Prostate gland (tissue), 2 donors: ENCODE measurements at places on chromosomes 7 and 10.
A peak's percentile ranks its signal among the peaks of the same experiment; 100 is the strongest.

- no peak for DNase-seq
These were observed 25.4 kb upstream of the MRC1 start for GRCh38 chr10:17783751-17784150.

- no peak for DNase-seq
These were observed 672.9 kb downstream of the MAGI2 start for GRCh38 chr7:78780560-78780959.

DNA sequence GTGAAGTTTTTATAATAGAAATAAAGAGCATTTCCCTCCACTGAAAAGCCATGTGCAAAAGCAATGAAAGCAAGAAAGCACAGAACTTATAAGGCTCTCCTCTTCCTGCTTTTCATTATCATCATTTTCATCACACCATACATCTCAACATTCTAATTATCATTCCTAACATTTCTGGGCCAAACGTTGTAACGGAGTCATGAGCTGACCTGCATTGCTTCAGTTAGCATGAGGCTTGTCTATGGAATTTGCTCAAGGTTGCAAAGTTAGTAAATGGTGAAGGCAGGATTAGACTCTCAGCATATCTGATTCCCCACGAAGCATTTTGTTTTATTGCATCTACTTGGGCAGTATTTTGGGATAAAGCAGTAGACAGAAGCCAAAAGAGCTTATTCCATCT lies 11.4 kb downstream of the SCIN start:
- no peak for DNase-seq

- peak; percentile 24 for DNase-seq
These were observed 623 bp downstream of the TYSND1 start for GRCh38 chr10:70145666-70146488.

- no peak for DNase-seq
These were observed 75.0 kb downstream of the LANCL2 start for GRCh38 chr7:55440040-55440690.

DNA sequence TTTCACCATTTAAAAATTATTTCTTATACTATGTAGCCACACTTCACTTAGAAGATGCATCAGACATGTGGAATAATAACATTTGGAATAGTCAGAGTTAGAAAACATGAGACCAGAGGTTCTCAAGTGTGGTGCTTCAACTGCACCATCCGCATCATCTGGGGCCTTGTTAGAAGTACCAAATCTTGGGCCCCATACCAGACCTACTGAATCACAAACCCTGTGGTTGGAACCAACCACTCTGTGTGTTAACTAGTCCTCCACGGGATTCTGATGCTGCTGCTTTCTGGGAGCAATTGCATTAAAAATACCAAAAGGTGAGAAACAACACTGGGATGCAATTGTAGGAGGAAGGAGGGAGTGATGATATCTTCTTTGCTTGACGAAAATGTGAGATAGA lies 125.2 kb downstream of the GNAT3 start:
- DNase-seq: no peak

DNA sequence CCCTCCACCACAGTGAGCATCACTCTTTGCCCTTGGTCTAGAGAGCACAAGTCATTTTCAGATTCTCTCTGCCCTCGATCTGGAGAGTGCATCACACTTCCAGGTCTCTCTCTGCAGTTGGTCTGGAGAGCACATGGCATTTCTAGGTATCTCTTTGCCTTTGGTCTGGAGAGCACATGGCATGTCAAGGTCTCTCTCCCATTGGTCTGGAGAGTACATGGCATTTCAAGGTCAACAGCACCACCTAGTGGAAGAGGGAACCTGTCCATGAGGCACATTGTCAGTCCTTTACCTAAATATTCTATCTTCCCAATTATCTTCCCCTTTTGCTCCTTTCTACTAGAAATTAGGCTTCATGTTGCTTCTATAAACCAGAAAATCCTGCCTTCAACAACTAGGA lies 1139.4 kb downstream of the XPNPEP1 start:
- DNase-seq: peak; percentile 14

DNA sequence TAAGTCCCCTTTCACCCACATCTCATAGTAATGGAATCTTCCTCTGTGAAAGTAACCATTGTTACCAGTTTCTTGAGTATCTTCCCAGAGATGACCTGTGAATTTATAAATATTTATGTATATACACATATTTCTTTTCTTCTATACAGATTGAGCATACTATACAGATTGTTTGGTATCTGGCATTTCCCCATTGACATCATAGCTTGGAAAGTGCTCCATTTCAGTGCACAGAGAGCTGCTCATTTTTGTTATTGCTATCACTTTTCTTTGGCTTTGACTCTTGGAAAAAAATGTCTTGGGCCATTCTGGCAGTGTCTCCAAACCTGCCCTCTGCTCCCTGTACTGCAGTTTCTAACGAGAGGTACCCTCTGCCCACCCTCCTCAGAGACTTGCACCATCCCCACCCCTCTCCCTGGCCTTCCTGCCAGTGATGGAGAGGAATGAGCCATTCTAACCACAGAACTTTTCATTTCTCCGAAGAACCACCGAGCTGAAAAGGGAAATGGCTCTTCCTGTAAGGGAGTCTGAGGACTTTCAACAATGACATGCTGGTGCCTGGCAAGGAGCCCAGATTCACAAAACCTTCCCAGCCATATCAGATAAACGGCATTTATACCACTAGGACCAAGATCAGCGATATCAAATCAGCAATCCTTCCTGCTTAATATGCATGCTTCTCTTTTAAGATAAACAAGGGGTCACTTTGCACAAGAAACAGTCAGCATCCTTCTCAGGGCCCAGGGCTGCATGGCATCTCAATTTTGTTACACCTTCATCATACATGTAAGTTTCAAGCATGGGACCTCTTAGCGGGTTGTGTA lies 19.7 kb upstream of the CCSER2 start:
- peak; percentile 44 for DNase-seq

- DNase-seq: no peak
These were observed 129.3 kb upstream of the ACBD5 start for GRCh38 chr10:27369880-27370279.

DNA sequence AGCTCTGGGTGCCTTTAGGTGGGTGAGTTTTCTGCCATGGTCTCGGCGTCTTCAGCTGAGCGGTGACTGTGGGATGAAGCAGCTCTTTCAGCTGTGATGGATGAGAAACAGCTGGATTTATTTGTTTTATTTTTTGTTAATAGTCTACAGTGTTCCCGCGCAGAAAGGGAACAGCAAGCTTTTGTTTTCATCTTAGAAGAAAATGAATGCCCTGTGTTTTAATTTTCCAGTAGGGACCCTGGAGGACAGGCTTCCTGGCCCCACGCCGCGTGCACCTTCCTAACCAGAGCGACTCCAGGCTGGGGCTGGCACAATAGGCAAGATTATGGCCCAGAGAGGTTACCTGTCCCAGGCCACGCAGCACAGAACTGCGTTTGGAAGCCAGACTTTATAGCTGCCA lies 57.6 kb downstream of the GTF2IRD1 start:
- no peak for DNase-seq

GRCh38 chr7:154744256-154744860 lies 258.6 kb downstream of the PAXIP1 start:
- no peak for DNase-seq

- DNase-seq: no peak
These were observed 19.9 kb downstream of the SCRN1 start for GRCh38 chr7:29969738-29970137.

DNA sequence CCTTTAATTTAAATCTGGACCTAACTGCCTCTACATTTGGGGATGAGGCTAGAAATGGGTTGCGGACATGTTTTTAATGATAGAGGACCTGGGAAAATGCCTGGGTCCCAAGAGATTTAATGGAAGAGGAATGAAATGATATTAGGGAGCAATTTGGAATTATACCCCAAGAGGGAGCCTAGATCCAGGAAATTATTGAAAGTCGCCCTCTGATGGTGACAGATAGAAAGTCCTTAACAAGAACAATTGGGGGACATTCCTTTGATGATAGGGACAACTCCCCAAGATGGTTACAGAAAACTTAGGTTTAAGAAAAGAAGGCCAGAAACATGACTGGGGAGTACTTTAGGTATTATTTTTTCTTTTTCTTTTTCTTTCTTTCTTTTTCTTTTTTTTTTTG lies 9.5 kb upstream of the TSGA13 start:
- DNase-seq: no peak

DNA sequence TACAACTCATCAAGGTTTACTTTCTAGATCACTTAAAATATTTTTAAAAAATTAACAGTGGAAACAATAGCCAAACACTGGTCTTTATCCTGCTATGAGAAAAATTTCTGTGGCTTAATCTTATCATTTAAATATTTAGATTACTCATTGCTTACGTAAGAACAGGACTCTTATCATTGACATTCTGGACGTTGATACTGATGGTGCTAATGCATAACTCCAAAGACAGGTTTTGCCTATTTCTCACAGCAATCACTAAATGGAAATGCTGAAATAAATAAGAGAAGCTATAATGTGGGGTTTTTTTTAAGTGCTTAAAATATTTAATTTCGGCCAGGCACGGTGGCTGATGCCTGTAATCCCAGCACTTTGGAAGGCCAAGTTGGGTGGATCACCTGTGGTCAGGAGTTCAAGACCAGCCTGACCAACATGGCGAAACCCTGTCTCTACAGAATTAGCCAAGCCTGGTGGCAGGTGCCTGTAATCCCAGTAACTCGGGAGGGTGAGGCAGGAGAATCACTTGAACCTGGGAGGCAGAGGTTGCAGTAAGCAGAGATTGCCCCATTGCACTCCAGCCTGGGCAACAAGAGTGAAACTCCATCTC lies 195.0 kb downstream of the HGF start:
- no peak for DNase-seq

DNA sequence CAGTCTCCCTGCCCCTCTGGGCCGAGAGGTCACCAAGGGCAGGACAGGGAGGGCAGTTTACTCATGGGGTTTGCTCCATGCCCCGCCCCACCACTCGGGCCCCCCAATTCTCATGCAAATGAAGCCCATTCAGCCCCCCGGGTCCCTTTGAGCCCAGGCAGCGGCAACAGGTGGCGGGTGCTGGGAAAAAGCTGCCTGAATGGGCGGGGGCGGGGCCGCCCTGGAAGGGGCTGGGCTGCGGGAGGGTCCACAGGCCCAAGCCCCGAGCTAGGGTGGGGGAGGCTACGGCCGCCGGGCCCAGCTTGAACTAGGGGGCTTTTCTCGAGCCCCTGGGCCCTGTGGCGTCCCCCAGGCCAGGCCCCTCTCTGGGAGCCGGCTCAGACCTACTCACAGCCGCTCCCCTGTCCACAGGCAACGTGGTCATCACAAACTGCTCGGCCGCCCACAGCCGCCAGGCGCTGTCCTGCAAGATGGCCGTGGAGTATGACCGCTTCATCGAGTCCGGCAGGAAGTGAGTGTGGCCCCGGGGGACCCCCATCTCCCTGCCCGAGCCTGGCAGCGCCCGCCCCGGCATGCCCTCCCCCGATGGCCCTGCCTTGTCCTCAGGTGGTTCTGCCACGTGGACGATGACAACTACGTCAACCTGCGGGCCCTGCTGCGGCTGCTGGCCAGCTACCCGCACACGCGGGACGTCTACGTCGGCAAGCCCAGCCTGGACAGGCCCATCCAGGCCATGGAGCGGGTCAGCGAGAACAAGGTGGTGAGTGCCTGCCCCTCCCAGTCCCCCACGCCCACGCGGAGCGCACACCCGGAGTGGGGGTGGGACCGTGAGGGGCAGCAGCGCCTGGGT lies 5.5 kb downstream of the LFNG start:
- DNase-seq: no peak

DNA sequence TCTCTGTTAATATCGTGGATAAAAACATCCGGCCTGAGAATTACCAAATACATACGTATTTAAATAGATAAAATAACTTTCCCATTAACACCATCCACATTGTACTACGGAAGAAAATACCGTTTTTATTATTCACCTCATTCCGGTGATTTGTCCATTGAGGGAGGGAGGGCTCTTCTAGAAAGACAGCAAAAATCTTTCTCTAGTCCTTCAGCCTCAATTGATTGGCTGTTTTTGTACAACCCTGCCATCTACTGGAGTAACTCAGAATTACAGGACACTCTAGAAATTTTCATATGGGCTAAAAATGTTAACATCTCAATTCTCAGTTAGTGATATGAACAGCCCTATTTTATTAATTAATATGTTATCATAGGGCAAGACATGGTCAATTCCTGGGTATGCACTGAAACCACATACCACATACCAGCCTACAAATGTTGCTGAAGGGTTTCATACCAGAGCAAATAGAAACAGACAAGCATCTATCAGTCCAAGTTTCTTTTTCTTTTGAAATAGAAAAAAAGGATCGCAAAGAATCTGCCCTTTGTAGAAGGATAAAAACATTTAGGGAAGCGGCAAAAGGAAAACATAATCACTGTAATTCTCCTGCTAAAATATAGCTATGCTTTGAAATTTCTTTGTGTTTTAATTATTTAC lies 55.8 kb upstream of the CDCA7L start:
- peak; percentile 26 for DNase-seq

- no peak for DNase-seq
These were observed 75.4 kb downstream of the FAM171A1 start for GRCh38 chr10:15295537-15296325.

- no peak for DNase-seq
These were observed 144.6 kb downstream of the DNAJB6 start for GRCh38 chr7:157481389-157481788.

GRCh38 chr10:27285093-27285492 lies 44.5 kb upstream of the ACBD5 start:
- DNase-seq: no peak

DNA sequence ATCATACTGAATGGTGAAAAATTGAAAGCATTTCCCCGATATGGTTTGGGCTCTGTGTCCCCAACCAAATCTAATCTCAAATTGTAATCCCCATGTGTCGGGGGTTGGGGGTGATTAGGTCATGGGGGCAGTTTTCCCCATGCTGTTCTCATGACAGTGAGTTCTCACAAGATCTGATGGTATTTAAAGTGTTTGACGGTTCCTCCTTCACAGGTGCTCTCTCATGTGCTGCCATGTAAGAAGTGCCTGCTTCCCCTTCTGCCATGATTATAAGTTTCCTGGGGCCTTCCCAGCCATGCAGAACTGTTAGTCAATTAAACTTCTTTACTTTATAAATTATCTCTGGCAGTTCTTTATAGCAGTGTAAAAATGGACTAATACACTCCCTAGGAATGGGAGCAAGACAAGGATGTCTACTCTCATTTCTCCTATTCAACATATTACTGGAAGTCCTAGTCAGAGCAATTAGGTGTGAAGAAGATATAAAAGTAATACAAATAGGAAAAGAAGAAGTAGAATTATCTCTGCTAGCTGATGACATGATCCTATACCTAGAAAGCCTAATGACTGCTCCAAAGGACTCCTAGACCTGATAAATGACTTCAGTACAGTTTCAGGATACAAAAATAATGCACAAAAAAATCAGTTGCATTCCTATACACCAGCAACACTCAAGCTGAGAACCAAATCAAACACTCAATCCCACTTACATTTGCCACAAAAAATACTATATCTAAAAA lies 260.6 kb downstream of the RNLS start:
- DNase-seq: no peak

GRCh38 chr7:135558337-135558767 lies 635 bp downstream of the NUP205 start:
- peak; percentile 40 for DNase-seq

DNA sequence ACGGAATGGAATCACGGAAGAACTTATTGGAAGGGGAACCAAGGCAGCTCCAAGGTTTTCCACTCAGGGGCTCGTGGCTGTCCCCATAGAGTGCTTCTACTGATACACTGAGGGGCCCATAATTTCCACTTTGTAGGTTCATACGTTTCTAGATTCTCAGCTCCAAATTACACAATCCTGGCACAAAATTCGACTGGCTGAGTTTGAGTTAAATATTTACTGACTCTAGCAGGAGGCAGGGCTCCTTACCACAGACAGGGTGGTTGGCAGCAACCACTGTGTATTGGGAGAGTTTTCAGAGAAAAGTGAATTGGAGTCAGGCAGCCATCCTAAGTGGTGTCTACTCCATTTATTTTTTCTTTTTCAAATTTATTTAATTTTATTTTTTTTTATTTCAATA lies 55.4 kb upstream of the SEC61G start:
- no peak for DNase-seq

- no peak for DNase-seq
These were observed 402.4 kb upstream of the ADARB2 start for GRCh38 chr10:2139746-2140145.
